Lower lobe of right lung (tissue), 2 donors: ENCODE measurements at places on chromosomes 5 and 9. TPM values are rescaled to one million over a fixed set of nuclear protein-coding genes. Genes with fewer than 3 reads are reported as not detected.

Gene PCDHA10
- total RNA-seq: 1.5 TPM

DNA sequence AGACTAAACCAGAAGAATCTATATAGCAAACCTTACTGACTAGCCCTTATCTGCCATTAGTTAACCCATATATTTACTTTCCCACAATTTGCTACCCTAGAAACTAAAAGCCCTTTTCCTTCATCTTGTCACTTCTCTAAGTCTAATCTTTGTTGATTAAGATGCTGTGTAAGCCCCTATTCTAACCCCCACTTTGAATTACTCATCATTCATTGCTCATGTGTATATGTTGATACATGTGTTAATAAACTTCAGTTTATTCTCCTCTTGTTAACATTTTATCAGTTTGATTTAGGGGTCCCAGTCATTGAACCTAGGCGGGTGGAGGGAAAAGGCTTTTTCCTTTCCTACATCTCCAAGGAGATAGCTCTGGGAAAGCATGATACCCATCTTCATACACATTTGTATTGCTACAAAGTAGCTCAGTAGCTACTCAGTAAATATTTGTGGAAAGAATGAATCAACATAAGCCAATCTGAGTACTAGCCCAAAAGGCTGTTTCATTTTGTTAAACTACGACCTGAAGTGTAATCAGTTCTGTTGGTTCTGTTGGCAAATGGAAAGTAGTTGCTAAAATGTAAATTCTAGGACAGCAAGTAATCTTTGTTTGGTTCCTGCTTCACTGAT is 35.1 kb upstream of the NDFIP1 start:
- DNase-seq: no peak

- DNase-seq: no peak
Observed at GRCh38 chr5:1901061-1901460, 18.3 kb upstream of the IRX4 start.

- peak; percentile 50 for DNase-seq
Observed at GRCh38 chr5:56350597-56351170, 117.6 kb upstream of the ANKRD55 start.

DNA sequence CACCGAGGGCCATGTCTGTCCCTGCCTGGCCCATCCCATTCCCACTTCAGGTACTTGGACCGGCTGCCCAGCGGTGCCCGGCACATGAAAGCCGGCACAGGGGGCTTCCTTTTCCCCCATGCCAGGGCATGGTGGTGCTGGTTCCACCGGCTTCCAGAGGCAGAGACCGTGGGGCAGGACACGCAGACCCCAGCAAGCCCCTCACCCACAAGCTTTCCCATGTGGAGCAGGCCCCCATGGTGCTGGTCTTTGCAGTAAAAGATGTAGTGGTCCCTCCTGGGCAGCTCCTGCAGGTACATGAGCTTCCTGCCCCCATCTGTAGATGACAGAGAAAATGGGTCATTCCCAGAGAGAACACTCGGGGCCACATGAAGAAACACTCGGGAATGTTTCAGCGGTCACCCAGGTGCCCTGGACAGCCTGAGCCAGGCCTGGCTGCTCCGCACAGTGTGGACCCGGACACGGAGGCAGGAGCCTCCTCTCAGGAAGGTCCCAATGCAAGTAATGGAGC is 2.0 kb downstream of the OBP2B start:
- DNase-seq: no peak

- no peak for DNase-seq
Observed at GRCh38 chr5:145991044-145991575, 54.7 kb downstream of the SH3RF2 start.

DNA sequence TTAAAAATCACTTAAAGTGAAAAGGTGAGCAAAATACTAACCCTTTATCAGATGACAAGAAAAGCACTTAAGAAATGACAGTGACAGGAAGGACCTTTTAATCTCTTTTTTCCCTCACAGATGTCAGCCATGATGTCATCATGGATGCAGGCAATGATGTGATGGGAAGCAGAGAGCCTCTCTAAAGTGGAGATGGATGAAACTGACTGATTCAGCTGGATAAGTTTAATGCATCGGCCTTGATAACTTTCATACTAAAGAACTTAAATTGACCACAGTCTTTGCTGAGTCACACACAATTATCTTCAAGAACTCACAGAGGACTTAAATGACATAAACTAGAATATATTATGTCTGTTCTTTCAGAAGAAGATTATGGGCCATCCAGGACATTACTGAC is 153.2 kb upstream of the FGF10 start:
- no peak for DNase-seq

Gene FAM163B
- not detected for total RNA-seq

GRCh38 chr5:72417333-72418062 is 89.7 kb downstream of the ZNF366 start:
- no peak for DNase-seq

Gene NUDT12
- 11.8 TPM for total RNA-seq

DNA sequence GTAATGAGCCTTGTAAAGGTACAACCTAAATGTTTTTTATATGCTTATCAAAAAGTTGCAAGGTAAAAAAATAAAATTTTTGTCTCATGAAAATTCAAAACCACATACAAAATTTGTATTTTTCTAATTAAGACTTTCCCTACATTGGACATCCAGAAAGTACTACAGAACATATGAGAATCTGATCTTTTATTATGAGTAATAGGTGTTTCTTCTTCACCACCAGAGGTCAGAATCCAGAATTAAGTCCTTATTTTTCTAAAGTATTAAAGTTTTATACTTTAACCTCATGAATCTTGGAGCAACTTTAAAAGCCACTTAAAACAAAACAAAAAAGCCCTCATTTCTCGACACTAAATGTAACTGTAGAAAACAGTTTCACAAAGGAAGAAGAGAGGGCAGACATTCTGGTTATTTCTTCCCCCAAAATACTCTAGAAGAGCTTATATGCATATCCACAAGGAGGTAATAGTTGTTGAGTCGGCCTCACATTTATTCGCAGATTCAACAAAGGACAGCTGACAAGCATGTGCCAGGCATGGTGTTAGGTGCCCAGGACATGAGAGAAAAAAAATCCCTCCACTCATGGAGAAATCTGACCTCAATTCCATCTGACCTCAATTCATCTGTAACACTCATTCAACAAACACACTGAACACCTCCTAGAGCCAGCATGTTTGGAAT is 69.3 kb downstream of the MLLT3 start:
- no peak for DNase-seq

Gene ANKRD31
- total RNA-seq: 0.27 TPM

Gene IFNB1
- total RNA-seq: not detected

DNA sequence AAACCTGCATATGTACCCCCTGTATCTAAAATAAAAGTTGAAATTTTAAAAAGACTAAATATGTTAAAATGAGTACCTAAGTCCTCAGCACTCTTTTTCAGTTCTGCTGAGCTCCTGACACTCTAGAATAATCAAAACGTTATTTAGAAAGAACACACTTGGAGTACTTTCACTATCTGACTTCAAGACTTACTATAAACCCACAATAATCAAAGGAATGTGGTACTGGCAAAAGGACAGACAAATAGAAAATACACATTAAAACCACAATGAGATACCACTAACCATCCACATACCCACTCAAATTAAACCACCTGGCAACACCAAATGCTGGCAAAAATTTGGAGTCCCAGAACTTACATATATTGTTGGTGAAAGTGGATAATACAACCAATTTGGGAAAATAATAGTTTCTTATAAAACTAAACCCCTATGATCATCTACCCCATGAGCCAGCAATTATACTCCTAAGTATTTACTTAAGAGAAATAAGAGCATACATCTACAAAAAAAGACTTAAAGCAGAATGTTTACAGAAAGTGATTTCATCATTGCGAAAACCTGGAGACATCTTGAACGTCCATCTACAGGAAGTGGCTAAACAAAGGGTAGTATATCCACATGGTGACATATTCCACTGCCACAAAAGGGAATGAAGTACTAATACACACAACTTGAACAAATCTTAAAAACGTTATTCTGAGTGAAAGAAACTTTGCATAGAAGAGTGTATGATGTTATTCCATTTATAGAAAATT is 12.8 kb upstream of the PRSS3 start:
- no peak for DNase-seq

Gene SLCO6A1
- not detected for total RNA-seq

Gene AOPEP
- 63.7 TPM for total RNA-seq

DNA sequence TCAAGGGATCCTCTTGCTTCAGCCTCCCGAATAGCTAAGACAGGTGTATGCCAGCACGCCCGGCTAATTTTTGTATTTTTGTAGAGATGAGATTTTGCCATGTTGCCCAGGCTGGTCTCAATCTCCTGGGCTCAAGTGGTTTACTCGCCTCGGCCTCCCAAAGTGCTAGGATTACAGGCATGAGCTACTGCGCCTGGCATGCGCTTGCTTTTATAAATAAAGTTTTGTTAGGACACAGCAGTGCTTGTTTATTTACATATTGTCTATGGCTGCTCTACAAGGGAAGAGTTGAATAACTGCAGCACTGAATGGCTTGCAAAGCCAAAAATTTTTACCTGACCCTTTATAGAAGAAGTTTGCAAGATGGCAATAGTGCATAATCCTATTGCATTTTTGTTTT is 27.7 kb downstream of the GPR21 start:
- DNase-seq: no peak

GRCh38 chr9:77901771-77902170 is 129.8 kb downstream of the GNAQ start:
- no peak for DNase-seq

GRCh38 chr5:24365406-24365805 is 279.4 kb downstream of the CDH10 start:
- DNase-seq: no peak

Gene TRPM6
- 0.44 TPM for total RNA-seq

Gene PCDHGA10
- 5.4 TPM for total RNA-seq

Gene LEAP2
- 1.7 TPM for total RNA-seq

- no peak for DNase-seq
Observed at GRCh38 chr5:131523500-131524185, 111.4 kb downstream of the RAPGEF6 start.

DNA sequence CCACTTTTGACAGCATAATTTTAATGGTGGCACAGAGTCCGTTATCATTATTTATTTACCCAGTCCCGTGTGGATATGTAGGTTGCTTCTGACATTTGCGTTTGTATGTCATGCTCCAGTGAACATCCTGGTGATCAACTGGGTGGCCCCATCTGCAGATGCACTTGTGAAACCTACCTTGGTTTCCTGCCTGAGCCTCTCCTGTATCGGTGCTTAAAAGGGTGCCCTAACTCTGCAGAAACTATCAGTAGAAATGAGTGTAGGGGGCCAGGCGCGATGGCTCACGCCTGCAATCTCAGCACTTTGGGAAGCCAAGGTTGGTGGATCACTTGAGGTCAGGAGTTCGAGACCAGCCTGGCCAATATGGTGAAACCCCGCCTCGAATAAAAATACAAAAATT is 92.1 kb upstream of the IER5L start:
- DNase-seq: peak; percentile 13

- no peak for DNase-seq
Observed at GRCh38 chr9:75906531-75906930, 16.1 kb downstream of the PCSK5 start.

DNA sequence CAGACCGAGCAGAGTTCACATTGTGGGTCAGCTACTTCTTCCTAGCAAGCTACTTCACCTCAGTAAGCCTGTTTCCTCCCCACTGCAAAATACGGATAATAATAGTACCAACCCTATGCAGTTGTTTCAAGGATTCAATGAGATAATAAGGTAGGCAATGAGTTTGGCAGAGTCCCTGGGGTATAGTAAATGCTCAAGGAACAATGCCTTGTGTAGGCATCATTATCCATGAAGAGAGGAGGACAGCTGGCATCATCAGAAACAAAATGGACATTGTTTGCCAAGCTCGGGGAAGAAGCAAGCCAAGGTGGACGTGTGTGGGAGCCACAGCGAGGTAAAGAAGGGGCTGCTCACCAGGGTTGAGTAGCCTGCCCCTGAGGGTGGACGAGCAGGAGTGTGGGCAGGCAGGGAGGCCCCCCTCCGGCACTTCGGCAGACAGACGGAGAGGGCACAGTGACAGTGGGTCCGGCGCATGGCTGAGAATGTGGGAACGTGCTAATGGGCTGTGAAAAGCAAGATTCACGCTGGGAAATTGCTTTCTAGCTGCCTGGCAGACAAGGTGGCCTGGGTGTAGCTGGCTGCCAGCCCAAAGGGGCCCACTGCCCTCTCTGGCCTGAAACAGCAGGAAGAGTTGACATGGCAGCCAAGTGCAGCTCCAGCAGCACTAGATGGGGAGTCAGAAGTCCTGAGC is 10.1 kb downstream of the CAMK2A start:
- DNase-seq: no peak

DNA sequence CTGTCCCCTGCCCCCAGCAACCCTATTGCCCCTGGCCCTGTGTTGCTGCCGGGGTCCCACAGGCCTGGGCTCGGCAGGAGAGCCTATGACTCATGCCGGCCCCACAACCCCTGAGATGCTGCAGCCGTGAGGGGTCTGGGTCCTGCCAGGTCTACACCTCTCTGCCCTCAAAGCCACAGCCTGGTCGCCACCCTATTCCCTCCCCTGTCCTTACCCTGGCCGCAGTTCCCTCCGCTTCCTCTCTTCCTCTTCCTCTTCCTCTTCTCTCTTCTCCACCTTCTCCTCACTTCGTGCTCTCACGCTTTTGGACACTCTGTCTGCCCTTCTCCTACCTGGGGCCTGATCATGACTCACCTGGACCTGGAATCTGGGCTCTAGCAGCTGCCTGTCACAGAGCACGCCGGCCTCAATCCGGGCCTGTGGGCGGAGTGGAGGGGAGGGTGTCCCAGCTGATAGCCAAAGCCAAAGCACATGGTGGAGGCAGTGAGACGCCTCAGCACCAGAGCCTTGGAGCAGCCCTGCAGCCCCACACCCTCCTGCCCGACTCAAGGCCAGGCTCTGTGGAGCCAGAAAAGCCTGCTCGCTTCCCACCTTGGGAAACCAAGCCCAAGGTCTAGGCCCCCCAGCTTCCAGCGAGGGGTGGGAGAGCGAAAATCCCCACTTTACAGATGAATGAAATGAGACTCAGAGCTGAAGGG is 26.8 kb upstream of the CSF1R start:
- DNase-seq: peak; percentile 51

Gene EIF4E1B
- not detected for total RNA-seq

- no peak for DNase-seq
Observed at GRCh38 chr9:35659340-35659739, 1.2 kb downstream of the CCDC107 start.

Gene MYOZ3
- total RNA-seq: 0.92 TPM

GRCh38 chr5:145936401-145937131 is at the start of gene SH3RF2:
SH3RF2 (plus strand) TSS chr5:145936578; CDS start chr5:145937929, 1,351 bp downstream.
- DNase-seq: peak; percentile 51

DNA sequence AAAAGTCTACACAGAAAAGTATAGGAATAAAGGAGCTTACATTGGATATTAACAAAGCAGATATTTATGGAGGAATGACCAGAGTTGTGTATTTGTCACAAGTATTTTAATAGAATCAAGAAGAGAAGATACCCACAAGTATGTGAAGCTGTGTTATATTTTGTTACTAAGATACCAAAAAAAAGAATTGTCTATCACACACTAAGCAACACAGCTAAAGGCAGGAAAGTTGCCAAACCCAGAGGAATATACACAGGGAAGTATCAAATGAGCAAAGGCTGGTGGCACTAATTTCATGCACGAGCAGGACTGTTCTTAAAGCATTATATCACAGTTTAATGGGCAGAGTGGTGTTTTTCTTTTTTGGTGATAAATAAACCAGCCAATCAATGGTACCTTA is 30.9 kb upstream of the RAI14 start:
- no peak for DNase-seq

GRCh38 chr5:95280401-95281095 is 4.3 kb downstream of the MCTP1 start:
- DNase-seq: no peak
